Small intestine (tissue), 16 donors: ENCODE measurements at places on chromosomes 6 and 20.

DNA sequence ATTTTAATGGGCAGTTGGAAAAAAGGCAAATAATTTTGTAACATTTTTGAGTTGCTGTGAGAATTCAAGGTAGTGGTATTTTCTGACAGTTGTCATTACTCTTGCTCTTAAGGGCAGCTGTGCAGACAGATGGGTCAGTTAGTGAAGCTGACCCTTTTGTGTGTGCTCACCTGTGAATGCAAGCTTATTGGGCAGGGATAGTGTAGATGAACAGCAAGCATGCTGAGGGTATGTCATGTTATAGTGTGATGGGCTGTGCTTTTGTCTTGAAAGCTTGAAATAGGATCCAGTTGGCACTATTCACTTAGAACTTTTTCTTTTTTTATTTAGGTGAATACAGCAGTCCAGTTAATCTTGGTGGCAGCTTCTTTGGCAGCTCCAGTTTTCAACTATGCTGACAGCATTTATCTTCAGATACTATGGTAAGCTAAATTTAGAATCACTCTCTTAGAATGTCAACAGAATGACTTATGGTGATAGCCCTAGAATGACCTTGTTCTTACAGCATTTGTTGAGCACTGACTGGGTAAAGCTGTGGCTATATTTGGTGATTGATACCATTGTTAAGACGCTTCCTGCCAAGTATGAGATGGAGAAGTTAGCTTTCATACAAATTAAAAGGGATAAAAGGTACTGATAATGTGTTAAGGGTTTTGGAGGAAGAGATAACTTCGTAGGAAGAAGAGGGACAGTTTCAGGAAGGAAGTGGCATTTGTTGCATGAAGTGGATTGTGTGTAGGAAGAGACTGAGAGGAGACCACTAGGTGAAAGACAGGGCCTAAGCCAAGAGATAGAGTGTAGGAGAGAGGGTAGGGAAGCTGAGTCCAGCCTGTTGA, 19.5 kb downstream of the LRRN4 start:
- DNase-seq: no peak

DNA sequence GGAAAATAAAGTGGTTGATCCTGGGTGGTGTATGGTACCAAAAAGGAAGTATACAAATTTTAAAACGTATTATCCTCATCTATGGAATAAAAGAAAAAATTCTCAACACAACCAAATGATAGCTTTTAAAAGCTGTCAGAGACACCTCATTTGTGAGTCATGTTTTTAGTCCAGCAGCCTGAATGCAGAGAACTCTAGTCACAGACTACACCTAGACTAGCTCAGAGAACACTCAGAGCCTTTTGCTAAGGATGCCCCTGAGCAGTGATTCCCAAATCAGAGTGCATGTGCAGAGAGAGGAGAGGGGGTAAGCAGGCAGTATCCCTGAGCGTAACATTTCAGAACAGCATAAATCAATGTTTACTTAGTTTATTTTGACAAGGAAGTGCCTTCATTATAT, 809.3 kb downstream of the HACE1 start:
- DNase-seq: no peak

DNA sequence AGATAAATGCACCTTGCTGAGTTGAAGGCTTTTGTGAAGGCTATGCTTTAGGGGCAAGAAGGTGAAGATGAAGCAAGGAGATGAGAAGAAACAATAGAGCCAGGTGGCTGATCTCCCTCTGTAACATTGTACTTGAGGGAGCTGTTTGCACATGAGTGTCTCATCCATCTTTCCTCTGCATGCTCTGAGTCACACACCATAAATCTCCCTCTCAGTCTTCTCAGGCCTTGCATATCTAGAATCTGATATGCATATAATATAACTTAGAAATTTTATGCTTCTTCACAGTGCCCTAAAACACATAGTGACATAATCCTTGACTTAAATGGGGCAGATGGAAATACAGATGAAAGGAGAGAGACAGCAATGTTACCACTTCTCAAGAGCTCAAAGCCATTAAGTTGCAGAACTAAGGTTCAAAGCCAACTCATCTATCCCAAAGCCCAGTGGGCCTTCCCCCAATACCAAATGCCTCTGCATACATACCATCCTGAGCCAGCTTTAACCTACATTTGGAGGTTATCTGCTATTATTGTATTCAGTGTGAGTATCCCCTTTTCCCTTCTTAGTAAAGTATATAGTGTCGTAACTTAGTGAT, 62.4 kb upstream of the STXBP5 start:
- peak; percentile 55 for DNase-seq

DNA sequence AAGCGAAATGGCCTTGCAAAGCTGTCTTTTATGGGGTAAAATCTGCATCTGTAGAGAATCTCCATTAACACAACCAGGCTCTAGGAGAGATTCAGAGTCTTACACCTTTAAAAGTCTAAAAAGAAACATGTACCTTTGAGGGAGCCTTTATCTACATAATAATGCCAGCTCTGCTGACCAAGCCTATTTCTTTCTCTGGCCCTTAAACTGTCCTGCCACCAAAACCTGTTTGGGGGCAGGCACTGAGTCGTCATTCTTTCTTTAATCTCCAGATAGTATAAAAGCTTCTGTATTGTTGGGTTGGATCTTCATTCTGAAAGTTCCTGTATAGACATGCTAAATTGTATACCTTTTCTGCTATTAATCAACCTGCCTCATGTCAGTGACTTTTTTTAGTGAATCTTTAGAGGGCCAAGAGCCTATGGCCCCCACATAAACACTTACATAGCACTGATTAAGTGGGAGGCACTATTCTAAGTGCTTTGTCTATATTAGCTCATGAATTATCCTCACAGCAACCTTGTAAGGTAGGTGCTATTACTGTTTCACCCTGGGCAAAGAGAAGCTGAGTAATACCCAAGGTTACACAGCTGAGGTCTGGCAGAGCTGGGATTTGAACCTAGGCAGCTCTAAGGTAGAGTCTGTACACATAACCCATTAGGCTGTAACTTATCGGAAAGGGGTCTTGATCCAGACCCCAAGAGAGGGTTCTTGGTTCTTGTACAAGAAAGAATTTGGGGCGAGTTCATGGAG, 232.3 kb upstream of the DTNBP1 start:
- DNase-seq: no peak

- no peak for DNase-seq
These were observed 75.2 kb downstream of the AKAP7 start for GRCh38 chr6:131210469-131210868.

DNA sequence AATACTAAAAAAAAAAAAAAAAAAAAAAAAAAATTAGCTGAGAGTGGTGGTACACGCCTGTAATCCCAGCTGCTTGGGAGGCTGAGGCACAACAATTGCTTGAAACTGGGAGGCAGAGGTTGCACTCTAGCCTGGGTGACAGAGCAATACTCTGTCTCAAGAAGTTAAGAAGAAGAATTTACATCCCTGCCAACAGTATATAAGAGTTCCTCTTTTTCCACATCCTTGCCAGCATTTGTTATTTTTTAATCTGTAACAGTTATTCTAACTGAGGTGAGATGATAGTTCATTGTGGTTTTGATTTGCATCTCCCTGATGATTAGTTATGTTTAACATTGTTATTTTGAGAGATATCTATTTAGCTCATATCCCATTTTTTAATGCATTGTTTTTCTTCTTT, 20.3 kb upstream of the DYNLRB1 start:
- DNase-seq: no peak

- no peak for DNase-seq
These were observed 80.7 kb downstream of the ANKRD60 start for GRCh38 chr20:58147628-58148370.

- DNase-seq: no peak
These were observed 4.9 kb upstream of the ZFP57 start for GRCh38 chr6:29685718-29686326.

- DNase-seq: peak; percentile 40
These were observed 979.0 kb downstream of the KIF16B start for GRCh38 chr20:15594158-15594695.

DNA sequence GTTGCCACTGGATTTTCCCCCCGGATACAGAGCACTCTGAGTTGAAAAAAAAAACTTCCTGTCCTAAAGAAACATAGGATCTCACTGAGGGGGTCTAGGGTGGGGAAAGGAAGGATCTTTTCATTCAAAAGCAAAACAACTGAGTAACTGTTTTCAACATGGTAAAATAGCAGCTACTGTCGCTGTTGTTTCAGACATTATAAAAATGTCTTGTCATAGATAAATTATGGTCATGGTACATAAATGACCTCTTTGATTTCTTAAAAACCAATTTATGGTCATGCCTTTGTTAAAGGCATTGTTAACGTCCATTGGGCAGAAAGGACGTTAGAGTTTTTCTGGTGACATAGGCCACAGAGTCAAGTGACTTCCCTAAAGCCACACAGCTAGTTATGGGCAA, 180.4 kb upstream of the DTNBP1 start:
- no peak for DNase-seq

GRCh38 chr6:44663860-44664634, 276.5 kb downstream of the CDC5L start:
- DNase-seq: no peak

GRCh38 chr20:4401601-4402000, 320.1 kb upstream of the PRND start:
- DNase-seq: no peak

DNA sequence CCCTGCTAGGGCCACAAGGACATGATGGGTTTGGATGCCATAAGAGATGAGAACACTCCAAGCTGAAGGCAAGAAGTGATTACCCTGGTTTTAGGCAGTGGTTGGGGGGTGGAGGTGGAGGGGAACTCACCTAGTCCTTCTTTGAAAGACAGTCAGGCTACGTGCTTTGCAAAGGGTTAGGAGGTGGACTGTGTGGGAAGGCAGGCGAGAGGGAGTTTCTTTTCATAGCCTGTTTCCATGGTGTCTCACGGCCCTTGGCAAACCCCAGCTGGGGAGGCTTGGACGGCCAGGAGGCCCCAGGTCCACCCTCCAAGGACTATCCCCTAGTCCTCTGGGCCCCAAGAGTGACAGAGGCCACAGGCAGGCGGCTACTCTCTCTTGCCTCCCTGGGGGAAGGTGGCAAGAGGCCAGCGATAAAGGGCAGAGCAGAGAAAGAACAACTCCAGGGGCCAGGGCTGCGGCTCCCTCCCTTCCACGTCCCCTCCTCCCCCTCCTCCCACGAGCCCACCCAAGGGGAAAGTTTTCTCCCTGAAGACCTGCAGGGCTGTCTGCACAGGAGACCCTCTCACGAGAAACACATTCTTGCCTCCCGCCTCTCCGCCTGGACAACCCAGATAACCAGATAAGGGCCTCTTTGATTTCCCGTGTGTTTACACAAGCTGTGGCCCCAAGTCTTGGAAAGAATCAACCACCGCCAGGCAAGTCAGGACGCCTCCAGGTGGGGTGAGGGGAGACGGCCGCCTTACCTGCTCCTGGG, 74.4 kb downstream of the NOL4L start:
- DNase-seq: no peak

DNA sequence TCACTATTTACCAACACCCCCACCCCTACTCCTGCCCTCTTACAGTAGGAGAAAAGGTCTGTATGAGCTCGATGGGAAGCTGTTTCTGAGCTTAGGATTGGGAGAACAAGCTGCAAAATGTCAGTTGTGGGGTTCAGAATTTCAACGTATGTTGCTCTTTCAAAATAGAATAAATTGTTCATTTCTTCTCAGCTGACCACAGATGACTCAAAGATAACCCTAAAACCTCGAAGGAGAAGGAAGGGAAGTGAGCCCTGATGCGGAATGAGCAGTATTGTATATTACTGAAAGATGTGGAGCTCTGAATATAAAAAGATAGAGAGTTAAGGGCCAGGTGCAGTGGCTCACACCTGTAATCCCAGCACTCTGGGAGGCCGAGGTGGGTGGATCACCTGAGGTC, 35.9 kb upstream of the MYLIP start:
- DNase-seq: no peak

- no peak for DNase-seq
These were observed 1081.8 kb upstream of the DEFB115 start for GRCh38 chr20:30175681-30176080.

DNA sequence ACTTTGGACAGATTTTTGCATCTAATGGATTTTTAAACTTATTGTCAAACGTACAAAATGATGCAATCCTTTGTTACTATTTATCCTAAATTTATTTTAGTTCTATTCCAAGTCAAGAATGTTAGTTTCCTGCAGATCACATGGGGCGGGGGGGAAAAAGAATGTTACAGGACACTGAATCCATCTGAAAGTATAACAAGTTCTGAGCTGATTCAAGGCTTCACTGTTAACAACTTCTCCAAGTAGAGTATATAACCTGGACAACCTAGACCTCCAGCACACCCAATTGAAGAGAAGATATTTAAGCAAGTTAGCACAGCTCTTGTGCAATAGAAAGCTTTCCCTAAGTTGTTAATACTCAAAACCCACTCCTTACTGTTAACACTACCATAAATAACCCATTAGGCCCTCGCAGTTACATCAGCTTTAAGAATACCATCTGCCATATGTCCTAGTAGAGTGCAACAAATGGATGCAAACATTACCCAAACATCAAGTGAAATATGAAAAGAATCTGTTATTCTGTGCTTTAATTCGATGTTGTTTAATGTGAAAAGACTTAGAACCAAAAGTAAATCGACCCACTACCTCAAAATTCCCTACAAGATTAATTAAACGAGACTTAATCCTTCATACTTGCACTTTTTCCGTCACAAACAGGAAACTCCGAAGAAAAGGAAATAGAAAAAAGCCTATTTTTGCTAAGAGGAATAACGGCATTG, 1.3 kb downstream of the SEC63 start:
- peak; percentile 35 for DNase-seq

DNA sequence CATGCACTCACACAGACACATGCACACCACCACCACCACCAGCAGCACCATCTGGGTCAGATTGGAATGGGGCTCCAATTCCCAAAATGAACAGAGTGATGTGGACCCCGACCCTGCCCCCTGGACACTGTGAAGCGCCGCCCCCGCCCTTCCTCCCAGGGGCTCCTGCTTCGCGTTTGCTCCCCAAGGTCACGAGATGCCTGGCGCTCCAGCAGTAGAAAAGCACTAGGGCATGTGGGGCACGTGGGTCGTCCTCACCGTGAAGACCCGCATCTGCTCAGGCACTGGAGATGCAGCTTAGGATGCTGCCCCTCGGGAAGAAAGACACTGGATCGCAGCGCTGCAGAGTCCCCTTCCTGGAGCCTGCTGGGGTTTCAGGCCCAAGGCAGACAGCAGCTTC, 184.0 kb downstream of the SMOC2 start:
- no peak for DNase-seq

- no peak for DNase-seq
These were observed 20.3 kb downstream of the GMPR start for GRCh38 chr6:16258709-16259075.

- no peak for DNase-seq
These were observed 22.0 kb downstream of the CENPW start for GRCh38 chr6:126361832-126362440.

GRCh38 chr20:48586730-48587129, 241.1 kb downstream of the PREX1 start:
- DNase-seq: peak; percentile 14

- no peak for DNase-seq
These were observed 82.0 kb downstream of the JPH2 start for GRCh38 chr20:44104798-44105517.

GRCh38 chr6:38943964-38944363, 104.6 kb upstream of the GLP1R start:
- DNase-seq: no peak

DNA sequence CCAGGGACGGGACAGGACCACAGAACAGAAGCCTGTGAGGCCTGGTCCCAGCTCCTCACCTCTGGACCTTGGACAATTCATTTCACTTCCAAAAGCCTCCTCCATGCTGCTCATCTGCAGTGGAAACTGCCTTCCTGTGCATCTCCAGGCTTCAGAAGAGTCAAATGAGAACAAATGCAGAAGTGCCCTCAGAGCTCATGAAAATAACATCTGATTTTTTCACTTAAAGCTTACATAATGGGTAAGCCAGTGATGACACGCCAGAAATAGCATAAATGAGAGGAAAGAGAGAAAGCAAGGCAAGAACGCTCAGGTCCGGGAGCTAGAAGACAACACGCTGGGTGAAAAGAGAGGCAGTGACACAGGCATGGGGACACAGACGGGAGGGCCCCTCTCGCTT, 7.9 kb downstream of the CNKSR3 start:
- no peak for DNase-seq
